ENCODE measurements at places on chromosomes 6 and 20.

- DNase-seq: peak; percentile 14
Observed at GRCh38 chr20:3616250-3616649, 46.9 kb downstream of the GFRA4 start.

DNA sequence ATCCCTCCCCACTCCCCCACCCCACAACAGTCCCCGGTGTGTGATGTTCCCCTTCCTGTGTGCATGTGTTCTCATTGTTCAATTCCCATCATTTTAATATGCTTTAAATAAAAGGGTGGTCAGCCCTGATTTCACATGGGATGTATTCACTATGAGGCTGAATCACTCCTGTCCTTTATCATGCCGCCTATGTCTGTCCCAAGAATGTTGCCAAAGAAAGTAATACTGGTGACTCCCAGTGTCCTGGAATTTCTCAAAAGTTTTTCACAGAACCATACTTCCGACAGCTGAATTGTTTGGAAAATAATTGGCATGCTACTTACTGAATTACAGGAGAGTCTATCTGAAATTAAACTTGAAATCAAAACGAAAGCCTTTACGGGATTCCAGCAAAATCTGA lies 217.7 kb downstream of the HAO1 start:
- no peak for DNase-seq

- DNase-seq: no peak
Observed at GRCh38 chr20:63858393-63859165, 2.7 kb upstream of the ABHD16B start.

GRCh38 chr6:19761121-19761520 lies 76.0 kb upstream of the ID4 start:
- DNase-seq: no peak

Measured in BJ (cell line).